Keratinocyte (primary cell): ENCODE measurements at places on chromosomes 6 and 20.
A peak's percentile ranks its signal among the peaks of the same experiment; 100 is the strongest.

DNA sequence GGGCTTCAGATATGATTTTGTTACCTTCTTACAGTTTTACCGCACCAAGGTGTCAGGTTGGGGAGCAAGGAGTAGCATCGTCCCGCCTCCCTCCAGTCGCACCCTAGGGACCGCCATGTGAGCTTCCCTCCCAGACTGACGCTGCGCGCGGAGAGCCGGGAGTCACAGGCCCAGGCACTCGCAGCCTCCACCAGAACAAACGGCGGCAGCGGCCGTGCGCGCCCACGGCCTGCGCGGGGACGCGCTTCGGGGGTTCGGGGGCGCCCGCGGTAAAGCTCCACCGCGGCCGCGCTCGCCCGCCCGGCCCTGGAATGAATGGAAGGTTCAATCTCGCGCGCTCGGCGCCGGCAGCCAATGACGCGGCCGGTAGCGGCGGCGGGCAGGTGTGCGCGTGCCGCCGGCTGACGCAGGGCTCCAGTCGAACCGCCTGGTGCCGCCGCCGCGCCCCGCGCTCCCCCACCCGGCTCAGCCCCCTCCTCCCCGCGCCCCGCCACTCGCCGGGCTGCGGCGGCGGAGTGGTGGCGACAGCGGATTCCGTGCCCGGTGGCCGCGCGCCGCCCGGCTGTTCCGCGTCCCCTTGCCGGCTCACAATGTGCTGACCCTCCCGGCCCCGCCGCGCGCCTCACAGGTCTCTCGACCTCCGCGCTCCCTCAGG, 16.5 kb upstream of the LIN28B start:
- no peak for DNase-seq

DNA sequence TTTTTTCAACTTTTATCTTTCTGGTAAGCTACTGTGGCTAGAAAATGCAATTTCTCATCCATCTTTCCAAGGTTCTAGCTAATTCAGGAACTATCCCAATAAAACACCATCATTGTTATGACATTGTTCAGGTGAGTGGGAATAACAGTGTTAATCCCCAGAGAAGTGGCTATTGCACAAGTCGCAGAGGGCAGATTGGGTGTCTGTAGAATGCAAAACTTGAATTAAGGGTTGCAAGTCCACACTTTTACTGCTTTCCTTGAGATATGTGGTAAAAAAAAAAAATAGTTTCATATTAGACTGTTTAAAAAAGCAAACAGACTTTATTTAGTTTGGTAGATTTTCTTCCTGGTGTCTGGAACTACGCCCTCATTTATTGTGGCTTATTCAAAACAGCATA, 41.1 kb upstream of the PRDM1 start:
- DNase-seq, result no peak

DNA sequence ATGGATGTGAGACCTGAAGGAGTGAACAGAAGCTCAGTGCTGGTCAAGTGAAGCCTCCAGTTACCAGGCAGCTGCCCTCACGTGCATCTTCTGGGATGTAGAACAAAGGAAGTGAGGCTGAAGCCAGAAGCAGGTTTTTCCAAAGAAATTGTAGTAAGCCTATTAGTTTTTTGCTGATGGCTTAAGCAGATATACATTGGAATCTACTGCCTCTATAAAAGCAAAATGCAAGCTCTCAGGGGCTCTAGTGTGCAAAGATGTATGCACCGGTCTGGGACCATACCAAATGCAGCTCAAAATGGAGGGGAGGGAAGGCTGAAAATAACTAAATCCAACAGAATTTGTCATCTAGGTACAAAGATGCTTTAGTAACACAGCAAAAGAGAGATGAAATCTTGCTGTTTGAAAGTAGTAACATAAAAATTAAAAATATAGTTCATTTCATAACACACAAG, 77.0 kb downstream of the DTNBP1 start:
- DNase-seq, result no peak

- no peak for DNase-seq
These were observed 8.5 kb upstream of the TRIM40 start for GRCh38 chr6:30127238-30128093.

DNA sequence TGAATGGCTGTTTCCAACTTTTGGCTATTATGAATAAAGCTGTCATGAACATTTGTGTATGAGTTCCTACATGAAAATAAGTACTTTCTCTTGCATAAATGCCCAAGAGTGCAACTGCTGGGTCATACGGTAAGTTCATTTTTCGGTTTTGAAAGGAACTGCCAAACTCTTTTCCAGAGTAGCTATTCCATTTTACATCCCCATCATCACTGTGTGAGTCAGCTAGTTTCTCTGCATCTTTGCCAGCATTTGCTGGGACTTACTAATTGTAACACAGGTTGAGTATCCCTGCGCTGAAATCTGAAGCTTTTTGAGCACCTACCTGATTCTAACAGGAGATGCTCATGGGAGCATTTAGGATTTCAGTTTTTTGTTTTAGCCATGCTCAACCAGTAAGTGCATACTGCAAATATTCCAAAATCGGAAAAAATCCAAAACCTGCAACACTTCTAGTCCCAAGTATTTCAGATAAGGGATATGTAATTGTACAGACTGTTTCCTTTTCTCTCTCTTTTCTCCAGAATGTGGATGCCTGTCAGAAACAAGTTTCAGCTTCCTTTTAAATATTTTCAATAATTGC, 118.4 kb downstream of the DTNBP1 start:
- DNase-seq, result no peak

DNA sequence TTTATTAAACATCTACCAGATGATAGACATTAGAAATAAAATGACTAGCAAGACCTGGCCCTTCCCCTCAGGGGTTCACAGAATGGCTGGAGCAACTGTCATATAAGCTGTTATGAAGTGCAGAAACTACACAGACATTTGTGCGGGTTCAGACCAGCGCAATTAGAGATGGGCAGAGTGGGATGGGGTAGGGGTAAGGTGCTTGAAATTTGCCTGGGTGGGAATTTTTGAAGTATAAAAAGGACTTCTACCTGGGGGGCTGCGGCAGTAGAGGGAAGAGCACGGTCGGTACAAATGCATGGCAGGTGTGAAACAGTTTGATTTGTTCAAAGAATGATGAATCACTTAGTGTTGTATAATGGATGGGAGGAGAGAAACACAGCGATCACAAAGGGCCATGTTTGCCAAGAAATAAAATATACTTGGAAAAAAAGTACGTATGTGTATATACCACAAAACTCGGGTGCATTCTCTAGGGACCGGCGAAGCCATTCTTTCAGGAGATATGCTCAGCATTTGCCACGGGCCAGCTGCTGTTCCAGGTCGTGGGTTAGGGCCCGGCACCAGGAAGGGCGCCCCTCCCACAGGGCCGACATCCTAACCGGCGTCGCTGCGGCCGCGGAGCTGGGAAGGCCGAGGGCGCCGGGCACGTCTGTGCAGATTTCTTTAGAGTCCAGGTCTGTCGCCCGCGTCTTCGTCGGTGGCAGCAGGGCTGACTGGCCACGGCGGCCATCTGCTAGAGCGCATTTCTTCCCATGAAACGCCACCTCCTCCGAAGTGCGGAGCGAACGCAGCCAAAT, 809 bp upstream of the NOL7 start:
- DNase-seq, result no peak

DNA sequence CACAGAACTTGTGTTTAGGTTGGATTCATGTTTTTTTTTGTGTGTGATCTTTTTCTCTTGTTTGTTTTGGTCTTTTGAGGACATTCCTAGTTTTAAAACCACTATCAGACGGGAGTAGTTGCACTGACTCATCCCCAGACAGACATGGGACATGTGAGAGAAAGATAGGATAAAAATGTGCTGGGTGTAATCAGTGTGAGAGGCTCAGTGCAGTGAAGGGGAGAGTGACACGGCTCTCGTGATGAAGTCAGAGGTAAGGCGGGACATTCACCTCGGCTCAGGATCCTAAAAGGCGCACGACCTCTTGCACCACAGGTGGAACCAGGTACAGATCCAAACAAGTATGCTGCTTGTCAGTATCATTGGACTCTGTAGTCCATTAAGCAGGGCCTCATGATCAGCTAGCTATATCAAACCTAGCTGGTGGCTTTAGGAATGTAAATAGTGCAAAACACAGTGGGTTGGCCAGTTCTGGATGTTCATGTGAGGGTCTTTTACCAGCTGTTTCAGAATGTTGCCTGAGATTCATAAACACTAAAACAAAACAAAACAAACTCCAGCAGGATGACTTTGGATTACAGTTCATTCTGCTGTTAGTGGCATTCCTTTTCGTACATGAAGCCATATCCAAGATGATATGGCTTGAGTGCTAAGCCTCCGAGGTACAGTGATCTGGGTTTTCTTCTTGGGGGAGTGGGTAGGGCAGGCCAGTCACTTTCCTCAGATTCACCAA, 18.0 kb downstream of the FOXO3 start:
- no peak for DNase-seq

- no peak for DNase-seq
These were observed 77.4 kb upstream of the MTHFD1L start for GRCh38 chr6:150788089-150788488.

DNA sequence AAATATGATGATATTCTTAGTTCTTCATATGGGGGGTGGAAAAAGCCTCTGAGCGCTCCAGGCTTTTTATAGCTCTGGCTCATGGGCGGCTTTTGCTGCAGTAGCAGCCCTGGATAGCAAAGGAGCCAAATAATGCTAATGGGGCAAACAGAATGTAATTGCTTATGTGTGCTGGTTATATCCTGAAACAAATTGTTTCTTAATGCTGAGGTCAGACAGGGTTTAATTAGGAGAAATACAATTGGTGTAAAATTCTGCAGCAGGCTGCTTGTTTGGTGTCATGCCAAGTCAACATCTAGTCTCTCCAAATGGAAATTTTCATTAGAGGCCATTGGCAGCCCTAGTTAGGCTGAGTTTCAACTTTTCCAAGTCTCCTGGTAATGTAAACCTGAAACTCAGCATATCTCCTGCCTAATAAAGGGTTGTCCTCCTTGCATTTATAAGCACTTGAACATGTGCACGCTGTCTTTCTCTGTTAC, 530.1 kb upstream of the NOX3 start:
- no peak for DNase-seq

DNA sequence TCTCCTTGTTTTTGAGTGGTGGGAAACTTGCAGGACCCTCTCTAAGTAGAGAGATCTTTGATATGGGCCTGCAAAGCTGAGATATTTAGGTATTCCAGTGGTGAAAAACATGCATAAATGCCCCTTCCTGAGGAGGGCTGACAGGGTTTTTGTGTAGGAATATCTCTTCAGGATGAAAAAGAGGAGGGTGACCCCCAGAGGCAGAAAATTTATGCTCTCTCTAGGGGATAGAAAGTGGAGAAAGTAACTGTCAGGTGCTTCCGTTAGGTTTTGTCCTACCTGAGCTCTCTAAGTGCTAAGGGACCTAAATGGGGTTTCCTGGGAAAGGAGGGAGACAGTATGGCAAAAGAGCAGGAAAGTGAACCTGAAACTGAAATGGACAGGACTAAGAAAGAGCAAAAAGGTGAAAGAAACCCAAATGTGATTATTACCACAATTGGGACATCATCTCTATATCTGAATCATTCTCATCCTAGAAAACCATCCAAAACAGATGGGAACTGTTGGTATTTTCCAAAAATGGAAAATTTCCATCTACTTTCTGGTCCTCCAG, 2.0 kb downstream of the COL19A1 start:
- no peak for DNase-seq

DNA sequence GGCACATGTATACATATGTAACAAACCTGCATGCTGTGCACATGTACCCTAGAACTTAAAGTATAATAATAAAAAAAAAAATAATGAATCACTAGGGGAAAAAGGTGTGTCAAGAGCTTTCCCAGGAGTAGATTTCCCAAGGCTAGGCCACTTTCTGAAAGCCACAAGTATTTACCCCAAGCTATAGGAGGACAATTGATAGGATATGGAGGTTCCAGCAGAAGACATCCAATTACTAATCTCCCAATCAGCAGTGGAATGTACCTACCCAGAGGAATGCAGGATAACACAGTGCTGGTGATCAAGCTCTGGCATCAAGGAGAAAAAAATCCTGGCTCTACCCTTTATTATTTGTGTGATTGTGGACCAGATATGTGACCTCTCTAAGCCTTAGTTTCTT, 562.7 kb downstream of the RFPL4B start:
- DNase-seq, result peak; percentile 73

GRCh38 chr20:64083378-64083803, 807 bp downstream of the LKAAEAR1 start:
- DNase-seq, result no peak

GRCh38 chr6:157145656-157146285, 177.5 kb downstream of the TMEM242 start:
- no peak for DNase-seq

- no peak for DNase-seq
These were observed 60.2 kb downstream of the CHMP4B start for GRCh38 chr20:33871362-33871761.
